Stimulated activated CD4-positive, alpha-beta T cell treated with anti-CD3 and anti-CD28 coated beads, Interleukin-15, amount 100 ng/mL, for 48 hours (primary cell): ENCODE measurements at places on chromosomes 16 and 17.

- peak; percentile 14 for DNase-seq
These were observed 9.6 kb downstream of the PIK3R6 start for GRCh38 chr17:8857919-8858318.

DNA sequence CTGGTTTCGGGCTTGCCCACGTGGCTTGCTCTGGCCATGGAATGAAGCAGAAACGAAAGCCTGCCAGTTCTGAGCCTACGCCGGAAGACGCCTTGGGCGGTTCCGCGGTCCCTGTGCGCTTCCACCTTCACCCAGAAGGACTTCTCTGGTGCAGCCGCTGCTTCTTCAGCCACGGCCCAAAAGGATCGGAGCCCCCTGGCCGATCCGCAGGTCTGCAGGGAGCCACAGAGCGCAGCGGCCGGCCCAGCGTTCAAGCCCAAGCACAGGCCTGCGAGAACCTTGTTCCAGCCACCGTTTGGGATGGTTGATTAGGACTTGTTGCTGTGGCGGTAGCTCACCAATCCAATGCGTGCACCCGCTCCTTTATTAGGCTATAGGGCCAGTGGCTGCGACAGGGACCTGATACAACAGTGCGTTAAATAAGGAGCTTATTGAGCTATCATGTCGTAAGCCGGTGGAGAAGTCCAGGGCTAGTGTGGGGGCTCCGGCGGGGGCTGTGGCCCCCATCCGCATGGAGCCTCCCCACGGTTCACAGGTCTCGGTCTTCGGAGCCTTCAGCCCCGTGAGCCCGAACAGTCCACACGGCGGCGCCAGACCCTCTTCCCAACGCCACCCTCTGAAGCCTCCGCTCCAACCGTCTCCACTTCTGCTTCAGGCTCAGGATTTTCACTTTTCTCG, 10.2 kb upstream of the MPP2 start:
- peak; percentile 41 for DNase-seq

GRCh38 chr16:50195276-50195675, 42.2 kb downstream of the TENT4B start:
- DNase-seq: no peak

GRCh38 chr16:72508191-72508590, 336.2 kb upstream of the PMFBP1 start:
- no peak for DNase-seq

- no peak for DNase-seq
These were observed 49.2 kb downstream of the NXPH3 start for GRCh38 chr17:49624896-49625295.
